ENCODE measurements at places on chromosomes 3 and 15.

DNA sequence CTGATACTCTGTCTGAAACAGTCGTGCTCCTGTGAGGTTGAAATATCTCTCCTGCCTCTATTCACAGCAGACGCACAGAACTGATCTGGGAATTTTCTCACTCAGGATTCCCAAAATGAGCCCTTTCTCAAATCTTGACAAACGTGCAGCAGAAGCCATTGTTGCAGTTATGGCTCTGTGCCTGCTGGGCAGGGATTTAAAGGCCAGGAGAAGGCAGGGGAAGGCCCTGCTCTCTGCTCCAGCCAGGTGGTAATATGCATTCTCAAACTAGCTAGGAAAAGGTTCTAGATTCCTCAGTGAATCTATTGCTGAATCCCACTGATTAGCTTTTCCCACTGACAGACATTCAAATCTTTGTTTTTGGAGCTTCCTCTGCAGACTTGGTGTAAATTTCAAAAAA is 2.2 kb downstream of the MINAR1 start:
- no peak for DNase-seq

DNA sequence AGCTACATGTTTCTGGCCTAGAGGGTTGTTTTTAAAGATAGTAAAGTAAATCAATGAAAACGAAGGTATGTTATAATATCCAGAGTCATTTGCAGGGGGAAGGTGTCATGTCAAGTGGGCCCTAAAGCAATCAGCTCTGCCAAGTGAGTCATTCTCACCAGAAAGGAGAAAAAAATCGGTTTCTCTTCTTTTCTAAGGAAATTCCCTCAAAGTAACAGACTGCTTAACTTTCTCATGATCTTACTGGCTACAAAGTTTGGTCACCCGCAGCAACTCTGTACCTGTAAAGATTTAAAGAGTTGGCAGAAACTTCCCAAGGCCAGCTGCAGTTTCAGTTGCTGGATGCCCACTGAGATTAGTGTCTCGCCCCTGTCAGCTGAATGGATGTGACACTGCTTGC is 5.5 kb upstream of the FSIP1 start:
- no peak for DNase-seq

- DNase-seq: no peak
These were observed 53.9 kb upstream of the MELTF start for GRCh38 chr3:197083486-197083885.

DNA sequence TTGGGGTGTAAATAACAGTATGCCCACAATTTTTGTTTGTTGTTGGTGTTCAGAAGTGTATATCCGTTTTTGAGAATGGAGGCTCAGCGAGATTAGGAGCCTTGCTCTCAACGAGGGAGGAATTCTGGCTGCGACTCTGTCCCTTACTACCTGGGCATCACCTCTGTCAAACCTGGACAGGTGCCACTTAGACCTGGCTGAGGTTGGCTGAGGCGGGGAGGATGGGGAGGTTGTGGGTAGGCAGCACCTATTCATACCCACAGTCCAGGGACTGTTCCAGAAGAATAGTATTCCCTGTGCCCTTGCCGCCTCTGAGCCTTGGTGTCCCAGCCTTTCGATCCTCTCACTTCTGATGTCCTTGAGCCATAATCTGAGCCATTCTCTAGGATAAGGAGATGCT is 99.9 kb downstream of the LINGO1 start:
- no peak for DNase-seq

- DNase-seq: no peak
These were observed 30.2 kb upstream of the VPS8 start for GRCh38 chr3:184781801-184782200.

- DNase-seq: no peak
These were observed 5.1 kb downstream of the TRIM71 start for GRCh38 chr3:32822609-32823498.

DNA sequence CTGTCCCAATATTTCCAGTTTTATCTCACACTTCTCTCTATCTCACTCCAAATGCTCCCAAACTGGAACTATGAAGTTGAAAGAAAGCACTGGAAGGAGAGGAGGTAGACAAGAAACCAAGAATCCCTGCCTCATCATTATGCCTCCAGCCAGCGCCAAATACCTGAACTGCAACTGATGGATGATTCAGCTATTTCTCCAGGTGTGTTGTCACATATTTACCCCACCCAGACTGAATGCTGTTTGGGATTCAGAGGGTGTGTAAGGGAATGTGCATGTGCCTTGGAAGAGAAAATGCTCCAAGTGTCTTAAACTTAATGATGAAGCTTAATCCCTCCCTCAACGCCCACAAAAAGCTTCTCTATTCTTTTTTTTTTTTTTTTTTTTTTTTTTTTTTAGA is 269.5 kb upstream of the ATP11B start:
- no peak for DNase-seq

DNA sequence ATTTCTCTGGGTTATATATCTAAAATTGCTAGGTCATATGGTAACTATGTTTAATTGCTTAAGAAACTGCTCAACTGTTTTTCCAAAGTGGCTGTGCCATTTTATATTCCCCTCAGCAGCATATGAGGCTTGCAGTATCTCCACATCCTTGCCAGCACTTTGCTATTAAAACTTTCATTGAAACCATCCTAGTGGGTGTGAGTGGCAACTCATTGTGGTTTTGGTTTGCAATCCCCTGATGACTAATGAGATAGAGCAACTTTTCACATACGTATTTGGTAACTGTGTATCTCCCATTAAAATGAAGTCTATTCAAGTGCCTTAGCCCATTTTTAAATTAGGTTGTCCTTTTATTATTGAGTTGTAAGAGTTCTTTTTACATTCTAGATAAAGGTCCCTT is 17.3 kb downstream of the KPNA1 start:
- no peak for DNase-seq

- no peak for DNase-seq
These were observed 150.3 kb downstream of the SAMMSON start for GRCh38 chr3:70149714-70150400.

DNA sequence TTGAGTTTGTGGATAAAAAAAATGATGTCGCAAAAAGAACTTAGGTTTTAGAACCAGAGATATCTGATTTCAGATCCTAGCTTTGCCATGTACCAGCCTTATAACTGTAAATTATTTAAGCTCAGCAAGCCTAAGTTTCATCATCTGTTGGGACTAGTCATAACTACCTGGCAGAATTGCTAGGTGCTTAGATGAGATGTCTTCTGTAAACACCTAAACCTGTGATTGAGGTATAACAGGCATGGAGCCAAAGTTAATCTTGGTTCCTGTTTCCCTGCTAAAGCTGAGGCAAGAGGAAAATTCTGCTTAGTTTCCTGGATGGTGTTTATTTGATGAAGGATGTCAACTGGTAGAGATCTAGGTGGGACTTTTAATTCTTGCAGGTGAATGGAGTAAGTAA is 331.3 kb upstream of the RBMS3 start:
- DNase-seq: no peak

DNA sequence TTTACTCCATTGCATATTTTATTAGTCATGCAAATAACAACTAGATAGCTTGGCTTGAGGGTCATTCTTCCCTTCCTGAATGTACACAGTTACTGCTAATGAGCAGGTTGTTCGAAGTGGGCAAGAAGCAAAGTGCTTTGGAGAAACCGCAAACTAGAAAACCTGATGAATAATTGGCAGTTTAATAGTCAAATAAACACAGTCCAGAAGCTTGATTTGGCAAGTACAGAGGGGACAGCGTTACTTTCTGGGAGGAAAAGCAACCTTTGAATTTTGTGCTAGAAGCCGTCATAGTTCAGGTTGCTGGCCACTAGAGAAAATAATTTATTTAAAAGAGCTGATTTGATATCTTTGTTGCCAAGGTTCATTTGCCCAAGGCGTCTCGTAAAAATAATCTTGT is 94.9 kb downstream of the MFSD1 start:
- no peak for DNase-seq

- DNase-seq: no peak
These were observed 15.7 kb upstream of the RBP2 start for GRCh38 chr3:139491966-139492365.

DNA sequence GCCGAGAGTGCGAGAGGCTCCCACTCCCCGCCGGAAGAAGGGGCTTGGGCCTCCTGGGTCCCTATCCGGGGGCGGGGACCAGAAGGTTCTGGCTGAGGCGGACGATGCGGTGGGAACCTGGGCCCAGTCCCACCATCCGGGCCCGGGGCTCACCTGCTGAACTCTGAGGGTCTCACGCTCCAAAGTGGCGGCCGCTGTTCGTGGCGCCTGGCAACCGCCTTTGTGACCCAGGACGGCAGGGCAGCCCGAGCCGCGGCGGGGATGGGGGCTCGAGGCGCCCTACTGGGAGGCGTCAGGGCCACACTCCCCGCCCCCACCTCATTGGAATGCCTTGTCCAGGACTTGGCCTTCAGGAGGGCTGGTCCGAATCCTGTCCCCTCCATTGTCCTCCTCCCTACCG is at the start of gene FANCD2OS:
Gene FANCD2OS, minus strand, starts transcription at position 165 of the 400 bp plus-strand sequence. CDS start 3,481 bp downstream, outside the sequence.
- DNase-seq: no peak

DNA sequence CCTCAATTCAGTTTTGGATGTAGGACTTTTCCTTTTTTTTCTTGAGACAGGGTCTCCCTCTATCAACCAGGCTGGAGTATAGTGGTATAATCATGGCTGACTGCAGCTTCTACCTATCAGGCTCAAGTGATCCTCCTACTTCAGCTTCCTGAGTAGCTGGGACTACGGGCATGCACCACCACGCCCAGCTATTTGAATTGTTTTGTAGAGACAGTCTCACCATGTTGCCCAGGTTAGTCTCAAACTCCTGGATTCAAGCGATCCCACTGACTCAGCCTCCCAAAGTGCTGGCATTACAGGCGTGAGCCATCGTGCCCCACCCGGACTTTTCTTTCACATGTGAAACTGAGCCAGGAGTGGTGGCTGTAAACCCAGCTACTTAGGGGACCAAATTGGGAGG is 3.5 kb downstream of the RNU5B-1 start:
- DNase-seq: no peak

- peak; percentile 7 for DNase-seq
These were observed 199.7 kb downstream of the ARRDC4 start for GRCh38 chr15:98160236-98160635.

DNA sequence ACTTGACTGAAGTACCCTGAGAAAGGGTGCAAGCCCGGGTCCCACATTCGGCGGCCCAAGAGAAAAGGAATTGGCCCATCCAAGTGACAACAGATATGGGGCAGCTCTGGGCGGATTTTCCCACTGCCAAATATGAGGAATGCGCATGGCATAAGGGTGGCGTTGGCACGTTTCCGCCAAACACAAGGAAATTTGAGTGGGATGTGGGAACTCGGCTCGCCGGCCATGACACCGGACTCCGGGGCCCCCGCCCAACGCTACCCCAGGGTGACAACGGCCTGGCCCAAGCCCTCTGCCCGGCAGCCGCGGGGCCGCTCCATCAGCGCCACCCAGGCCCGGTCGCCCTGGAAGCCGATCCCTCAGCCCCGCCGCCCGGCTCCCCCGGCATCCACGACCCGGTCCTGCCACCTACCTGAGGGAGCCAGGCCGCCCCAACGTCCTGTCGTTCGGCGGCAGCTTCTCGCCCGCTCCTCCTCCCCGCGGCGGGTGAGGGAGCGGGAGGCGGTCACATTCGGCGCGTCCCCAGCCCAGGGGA is 449 bp downstream of the RAF1 start:
- DNase-seq: peak; percentile 24

DNA sequence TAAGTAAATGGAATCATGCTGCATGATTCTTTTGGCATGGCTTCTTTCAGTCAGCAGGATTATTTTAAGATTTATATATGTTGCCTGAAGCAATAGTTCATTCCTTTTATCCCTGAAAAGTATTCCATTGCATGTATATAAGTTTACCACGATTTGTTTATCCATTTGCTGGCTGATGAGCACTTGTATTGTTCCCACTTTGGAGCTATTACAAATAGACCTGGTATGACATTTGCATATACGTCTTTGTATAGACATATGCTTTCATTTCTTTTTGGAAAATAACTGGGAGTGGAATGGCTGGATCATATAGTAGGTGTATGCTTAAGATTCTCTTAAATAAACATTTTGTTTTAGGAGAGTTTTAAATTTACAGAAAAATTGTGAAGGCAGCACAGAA is 79.3 kb upstream of the CBLB start:
- no peak for DNase-seq

GRCh38 chr3:113287803-113288648 is 76.7 kb downstream of the BOC start:
- DNase-seq: peak; percentile 34

DNA sequence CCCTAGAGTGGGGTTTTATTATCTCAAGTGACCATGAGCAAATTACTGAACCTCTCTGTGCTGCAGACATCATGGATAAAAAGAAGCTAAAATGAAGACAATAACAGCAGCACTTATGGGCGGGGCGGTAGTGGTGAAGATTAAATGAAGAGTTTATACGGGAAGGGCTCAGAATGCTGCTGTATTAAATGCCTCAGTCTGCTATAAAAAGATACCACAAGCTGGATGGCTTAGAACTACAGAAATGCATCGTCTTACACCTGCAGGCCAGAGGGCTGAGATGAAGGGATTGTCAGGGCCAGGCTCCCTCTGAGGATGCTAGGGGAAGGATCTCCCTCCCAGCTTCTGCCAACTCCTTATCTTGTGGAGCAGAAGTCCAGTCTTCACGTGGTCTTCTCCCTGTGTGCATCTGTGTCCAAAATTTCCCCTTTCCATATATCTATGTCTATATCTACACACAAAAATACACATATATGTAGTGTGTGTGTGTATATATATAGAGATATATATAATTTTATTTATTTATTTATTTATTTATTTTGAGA is 2.9 kb downstream of the ALG1L2 start:
- no peak for DNase-seq

DNA sequence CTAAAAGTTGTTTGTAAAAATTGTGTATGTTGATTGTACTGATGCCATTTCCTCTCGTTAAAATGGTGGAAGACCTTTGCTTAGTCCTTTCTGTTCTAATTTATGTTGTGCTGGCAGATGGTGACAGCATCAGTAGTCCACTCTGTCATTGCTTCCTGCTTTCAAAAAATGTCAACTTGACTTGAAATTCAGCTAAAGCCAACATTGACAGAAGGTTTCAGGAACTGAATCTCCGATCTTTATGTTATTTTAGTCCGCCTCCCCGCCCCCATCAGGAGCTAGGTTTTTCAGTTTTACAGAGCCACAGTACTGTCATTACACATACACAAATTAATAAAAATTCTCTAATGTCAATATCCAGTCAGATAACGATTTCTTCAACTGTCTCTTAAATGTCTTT is 1.5 kb downstream of the CEP63 start:
- DNase-seq: no peak

- DNase-seq: no peak
These were observed 9.0 kb upstream of the COPG1 start for GRCh38 chr3:129240436-129240835.

GRCh38 chr3:131082871-131083863 is 56.5 kb downstream of the NEK11 start:
- DNase-seq: no peak

DNA sequence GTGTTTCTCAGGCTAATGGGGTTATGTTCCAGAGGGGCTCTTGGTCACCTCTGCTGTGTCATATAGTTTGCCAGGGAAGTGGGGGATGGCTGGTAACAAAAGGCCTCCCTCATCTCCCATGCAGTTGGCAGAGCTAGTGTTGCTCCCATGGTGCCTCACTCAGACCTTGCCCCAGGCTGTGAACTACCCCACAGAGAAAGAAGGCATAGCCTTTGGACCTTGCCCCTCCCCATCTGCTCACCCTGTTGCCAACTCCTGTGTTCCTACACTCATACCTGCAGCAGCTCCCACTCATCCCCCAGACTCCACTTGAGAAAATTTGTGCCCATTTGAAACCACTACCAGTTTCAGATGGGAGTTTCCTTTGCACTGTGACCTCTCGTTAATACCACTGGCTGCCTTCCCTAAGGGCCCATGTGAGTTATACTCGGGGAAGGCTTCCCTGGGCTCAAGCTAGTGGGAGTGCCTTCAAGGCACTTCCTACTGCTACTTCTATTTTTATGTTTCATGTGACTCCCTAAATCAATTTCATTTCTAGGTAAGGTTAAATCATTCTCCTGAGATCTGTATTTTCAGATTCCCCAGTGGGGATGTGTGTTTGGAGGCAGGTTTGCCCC is 25.3 kb upstream of the COPB2 start:
- DNase-seq: no peak

Measured in stimulated activated CD8-positive, alpha-beta memory T cell treated with anti-CD3 and anti-CD28 coated beads, Interleukin-7, amount 100 ng/mL, for 1 hour (primary cell).